ENCODE measurements at places on chromosomes 3 and 15.

DNA sequence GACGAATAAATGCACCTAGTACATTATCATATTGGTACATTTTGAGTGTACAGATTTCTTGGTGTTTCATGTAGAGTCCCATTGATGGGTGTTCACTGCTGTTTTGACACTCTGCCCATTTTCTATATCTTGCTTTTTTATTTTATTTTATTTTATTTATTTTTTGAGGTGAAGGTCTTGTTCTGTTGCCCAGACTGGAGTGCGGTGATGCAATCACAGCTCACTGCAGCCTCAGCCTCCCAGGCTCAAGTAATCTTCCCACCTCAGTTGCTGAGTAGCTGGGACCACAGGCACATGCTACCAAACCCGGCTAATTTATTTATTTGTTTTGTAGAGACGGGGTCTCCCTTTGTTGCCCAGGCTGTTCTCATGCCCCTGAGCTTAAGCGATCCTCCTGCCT lies 44.2 kb downstream of the DNAJC13 start:
- no peaks in the 10 kb centered on the region for H3K27me3 ChIP-seq
- H3K4me1 ChIP-seq: no peaks in the 10 kb centered on the region
- H3K27ac ChIP-seq: no peak overlapping the region
- DNase-seq: no peak
- H3K4me3 ChIP-seq: no peak overlapping the region

DNA sequence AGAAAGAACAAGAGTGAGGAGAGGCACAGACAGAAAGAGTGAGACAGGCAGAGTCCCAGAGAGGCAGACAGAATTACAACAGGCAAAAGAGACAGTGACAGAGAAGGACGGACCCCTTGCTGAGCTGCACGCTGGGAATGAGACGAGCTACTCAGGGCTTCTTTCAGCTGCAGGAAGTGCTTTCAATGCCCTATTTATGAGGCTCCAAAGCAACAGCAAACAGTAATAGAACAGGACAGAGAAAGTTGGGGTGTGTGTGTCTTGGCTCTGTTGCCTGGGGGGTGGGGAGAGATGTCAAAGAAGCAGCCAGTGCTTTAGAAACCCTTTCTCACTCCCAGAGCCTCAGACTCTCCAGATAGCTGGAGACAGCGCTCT lies 502 bp upstream of the TIMP4 start:
- H3K27ac ChIP-seq: no peak overlapping the region
- H3K4me1 ChIP-seq: no peaks in the 10 kb centered on the region

DNA sequence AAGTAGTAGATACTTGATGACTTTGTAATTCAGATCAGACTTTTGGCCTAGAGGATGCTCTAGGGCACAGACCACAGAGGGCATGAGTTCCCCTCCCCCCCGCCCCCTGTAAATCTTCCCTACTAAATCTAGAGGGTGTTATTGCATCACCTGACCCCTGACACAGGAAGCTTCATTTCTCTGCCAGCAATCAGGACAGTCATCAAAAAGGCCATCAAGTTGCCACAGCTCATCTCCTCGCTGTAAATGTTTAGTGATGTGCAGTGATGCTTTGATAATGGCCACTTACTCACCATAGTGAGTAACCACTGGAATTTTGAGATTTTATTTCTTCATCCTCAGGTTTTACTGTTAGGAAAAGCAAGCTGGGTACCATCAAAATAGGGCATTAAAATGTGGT lies 289.2 kb upstream of the CHRM5 start:
- no peak overlapping the region for H3K27ac ChIP-seq
- DNase-seq: no peak
- no peaks in the 10 kb centered on the region for H3K4me1 ChIP-seq
- H3K36me3 ChIP-seq: no peaks in the 10 kb centered on the region

GRCh38 chr3:66989860-66990696 lies 8.0 kb upstream of the KBTBD8 start:
- no peaks in the 10 kb centered on the region for H3K4me1 ChIP-seq
- no peaks in the 10 kb centered on the region for H3K36me3 ChIP-seq
- no peaks in the 10 kb centered on the region for H3K27me3 ChIP-seq
- H3K27ac ChIP-seq: no peak overlapping the region
- no peak for DNase-seq

DNA sequence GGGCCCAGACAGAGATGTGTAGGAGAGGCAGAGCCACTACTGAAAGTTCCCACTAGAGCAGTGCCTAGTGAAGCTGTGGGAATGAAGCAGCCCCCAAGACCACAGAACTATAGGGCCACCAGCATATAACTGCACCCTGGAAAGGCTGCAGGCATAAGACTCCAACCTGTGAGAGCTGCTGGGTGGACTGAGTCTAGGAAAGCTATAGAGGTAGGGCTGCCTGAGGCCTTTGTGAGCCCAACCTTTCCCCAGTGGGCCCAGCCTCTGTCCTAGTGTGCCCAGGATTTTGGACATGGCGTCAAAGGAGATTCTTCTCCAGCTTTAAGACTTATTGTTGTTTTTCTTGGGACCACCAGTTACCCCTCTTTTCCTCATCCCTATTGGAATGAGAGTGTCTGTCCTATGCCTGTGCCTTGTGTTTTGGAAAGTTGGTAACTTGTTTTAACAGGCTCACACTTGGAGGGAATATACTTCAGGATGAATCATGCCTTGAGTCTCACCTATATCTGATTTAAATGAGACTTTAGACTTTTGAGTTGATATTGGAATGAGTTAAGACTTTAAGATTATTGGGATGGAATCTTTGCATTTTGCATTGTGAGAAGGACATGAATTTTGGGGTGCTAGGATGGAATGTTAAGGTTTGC lies 28.1 kb downstream of the SLMAP start:
- H3K4me3 ChIP-seq: no peak overlapping the region
- no peaks in the 10 kb centered on the region for H3K36me3 ChIP-seq
- no peaks in the 10 kb centered on the region for H3K27me3 ChIP-seq
- H3K27ac ChIP-seq: no peak overlapping the region

GRCh38 chr3:42535981-42536784 lies 33.7 kb downstream of the VIPR1 start:
- peaks cover 29% of the 10 kb centered on the region for H3K4me1 ChIP-seq
- H3K4me3 ChIP-seq: no peak overlapping the region
- peaks cover 24% of the 10 kb centered on the region for H3K36me3 ChIP-seq
- H3K27me3 ChIP-seq: no peaks in the 10 kb centered on the region
- H3K27ac ChIP-seq: no peak overlapping the region

- no peak overlapping the region for H3K4me3 ChIP-seq
- H3K27me3 ChIP-seq: no peaks in the 10 kb centered on the region
- peaks cover under 1% of the 10 kb centered on the region for H3K36me3 ChIP-seq
- no peaks in the 10 kb centered on the region for H3K4me1 ChIP-seq
These were observed 21.9 kb upstream of the USP13 start for GRCh38 chr3:179630753-179631451.

DNA sequence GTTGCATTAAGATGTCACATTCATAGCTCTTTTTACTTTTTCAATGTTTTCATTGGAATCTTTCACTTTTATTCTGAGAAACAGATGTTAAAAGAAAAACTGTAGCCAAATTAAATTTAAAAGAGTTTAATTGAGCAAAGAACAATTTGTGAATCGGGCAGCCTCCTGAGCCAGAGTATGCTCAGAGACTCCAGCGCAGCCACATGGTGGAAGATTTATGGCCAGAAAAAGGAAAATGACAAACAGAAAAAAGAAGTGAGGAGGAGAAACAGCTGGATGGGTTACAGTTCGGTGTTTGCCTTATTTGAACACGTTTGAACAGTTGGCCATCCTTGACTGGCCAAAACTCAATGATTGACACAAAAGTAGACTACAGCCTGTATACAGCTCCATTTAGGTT lies 33.8 kb upstream of the RAB11A start:
- no peaks in the 10 kb centered on the region for H3K27me3 ChIP-seq
- no peak overlapping the region for H3K27ac ChIP-seq
- H3K4me3 ChIP-seq: no peak overlapping the region
- H3K4me1 ChIP-seq: peaks cover 64% of the 10 kb centered on the region

DNA sequence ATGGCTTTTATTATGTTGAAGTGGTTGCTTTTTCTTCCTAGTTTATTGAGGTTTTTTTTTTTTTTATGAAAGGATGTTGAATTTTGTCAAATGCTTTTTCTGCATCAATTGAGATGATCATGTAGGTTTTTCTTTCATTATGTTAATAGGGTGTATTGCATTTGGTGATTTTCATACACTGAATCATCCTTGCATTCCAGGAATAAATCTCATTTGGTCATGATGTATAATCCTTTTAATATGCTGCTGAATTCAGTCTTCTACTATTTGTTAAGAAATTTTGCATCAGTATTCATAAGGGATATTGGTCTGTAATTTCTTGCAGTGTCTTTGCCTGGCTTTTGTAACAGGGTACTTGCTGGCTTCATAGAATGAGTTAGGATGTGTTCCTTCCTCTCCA lies 11.5 kb upstream of the CLRN1 start:
- H3K27me3 ChIP-seq: no peaks in the 10 kb centered on the region
- H3K27ac ChIP-seq: no peak overlapping the region

GRCh38 chr15:58077427-58077826 lies 11.9 kb upstream of the ALDH1A2 start:
- H3K4me1 ChIP-seq: no peaks in the 10 kb centered on the region
- no peak overlapping the region for H3K27ac ChIP-seq
- no peak overlapping the region for H3K4me3 ChIP-seq
- H3K36me3 ChIP-seq: no peaks in the 10 kb centered on the region
- no peak for DNase-seq
- peaks cover 4% of the 10 kb centered on the region for H3K27me3 ChIP-seq

GRCh38 chr3:49882166-49882565 lies 12.5 kb upstream of the CAMKV start:
- H3K4me3 ChIP-seq: no peak overlapping the region
- no peak for DNase-seq
- H3K36me3 ChIP-seq: peaks cover 5% of the 10 kb centered on the region

Measured in lower lobe of right lung (tissue), 2 donors.